Right hindlimb (tissue), 1 donor: ENCODE measurements at places on chromosomes 2 and 18.

GRCh38 chr2:119460076-119460475 is 28.4 kb downstream of the TMEM37 start:
- no peak for DNase-seq

GRCh38 chr2:112688086-112688880 is 32.5 kb upstream of the NT5DC4 start:
- no peak for DNase-seq

- DNase-seq: peak; percentile 29
Observed at GRCh38 chr18:32769586-32770053, 3.2 kb downstream of the KLHL14 start.

- no peak for DNase-seq
Observed at GRCh38 chr2:140502951-140503630, 1627.7 kb downstream of the LRP1B start.

- peak; percentile 90 for DNase-seq
Observed at GRCh38 chr2:215749092-215749957, 264.0 kb downstream of the MREG start.

DNA sequence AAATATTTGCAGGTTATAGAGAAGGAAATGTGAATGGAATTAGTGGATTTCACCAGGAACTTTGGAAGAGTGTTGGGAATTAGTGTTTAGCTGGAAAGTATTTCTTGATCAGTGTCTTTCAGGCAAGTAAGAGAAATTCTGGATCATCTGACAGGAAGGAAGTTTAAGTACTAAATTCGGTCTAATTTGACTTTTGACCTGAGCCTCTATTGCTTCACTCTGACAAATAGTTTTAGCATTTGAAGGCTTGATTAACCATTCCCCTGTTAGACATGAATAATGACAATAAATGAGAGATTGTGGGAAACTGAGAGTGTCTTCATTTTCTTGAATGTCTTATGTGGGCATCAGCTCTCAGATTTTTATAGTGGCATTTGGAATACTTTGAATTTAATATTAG is 16.0 kb downstream of the CCNT2 start:
- no peak for DNase-seq

- no peak for DNase-seq
Observed at GRCh38 chr2:6986912-6987361, 69.7 kb downstream of the RNF144A start.

DNA sequence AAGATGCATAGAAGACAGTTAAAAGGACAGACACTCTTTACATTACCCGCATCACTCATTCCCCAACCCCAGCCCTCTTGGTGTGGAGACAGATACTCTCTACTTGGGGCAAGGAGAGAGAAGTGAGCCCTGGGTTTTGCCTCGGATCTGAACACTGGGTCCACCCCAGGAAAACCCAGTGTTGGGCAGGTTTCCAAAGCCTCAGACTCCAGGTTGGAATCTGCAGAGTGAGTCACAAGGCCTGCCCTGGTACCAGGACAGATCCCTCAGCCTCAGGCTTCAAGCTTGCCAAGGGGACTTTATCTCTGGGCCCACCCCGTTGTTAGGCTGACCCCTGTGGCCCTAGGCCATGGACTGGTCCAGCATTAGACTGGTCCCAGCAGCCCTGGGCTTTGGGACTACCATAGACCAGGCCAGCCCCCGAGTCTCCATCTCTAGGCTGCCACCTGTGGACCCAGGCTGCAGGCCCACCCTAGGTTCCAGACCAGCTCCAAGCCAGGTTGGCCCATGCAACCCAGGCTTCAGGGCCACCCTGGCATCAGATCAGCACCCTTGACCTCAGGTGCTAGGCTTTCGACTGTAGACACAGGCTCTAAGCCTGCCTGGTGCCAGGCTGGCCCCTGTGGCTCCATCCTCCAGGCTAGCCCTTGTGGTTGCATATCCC is 112.8 kb downstream of the GULP1 start:
- no peak for DNase-seq

- DNase-seq: peak; percentile 83
Observed at GRCh38 chr18:361941-362310, 94.1 kb upstream of the THOC1 start.

DNA sequence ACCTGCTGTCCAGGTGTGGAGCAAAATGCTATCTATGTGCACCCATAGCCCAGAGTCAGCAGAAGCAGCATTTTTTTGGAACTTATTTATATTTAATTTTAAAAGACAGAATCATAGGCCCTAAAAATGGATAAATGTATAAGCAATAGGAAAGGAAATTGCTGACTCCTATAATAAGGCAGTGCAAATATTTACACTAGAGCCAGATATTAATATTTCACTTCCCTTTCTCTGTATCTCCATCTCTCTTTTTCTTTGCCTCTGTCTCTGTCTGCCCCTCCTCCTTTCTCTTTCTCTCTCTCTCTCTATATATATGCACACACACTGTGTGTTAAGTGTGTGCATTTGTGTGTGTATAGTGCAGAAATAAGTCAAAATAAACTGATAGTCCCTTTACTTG is 375.6 kb downstream of the SOX11 start:
- DNase-seq: no peak

DNA sequence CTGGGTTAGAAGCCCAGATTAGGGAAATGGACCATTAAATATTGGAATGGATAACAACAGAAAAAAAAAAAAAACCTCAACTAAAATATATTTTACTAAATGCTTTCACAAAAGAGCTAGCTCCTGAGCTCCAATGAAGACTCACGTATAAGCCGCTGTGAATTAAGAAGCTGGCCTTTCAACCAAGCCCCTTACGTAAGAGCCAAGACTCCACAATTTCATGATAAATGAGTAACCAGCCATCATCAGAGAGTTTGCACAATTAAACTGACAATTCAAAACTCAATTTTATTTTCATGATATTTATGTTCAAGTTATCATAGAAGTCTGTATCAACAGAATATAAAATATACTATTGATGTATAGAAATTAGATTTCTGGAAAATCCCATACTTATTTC is 70.7 kb upstream of the HNRNPA3 start:
- no peak for DNase-seq

- DNase-seq: peak; percentile 36
Observed at GRCh38 chr18:3652380-3653262, 202.6 kb downstream of the TGIF1 start.

DNA sequence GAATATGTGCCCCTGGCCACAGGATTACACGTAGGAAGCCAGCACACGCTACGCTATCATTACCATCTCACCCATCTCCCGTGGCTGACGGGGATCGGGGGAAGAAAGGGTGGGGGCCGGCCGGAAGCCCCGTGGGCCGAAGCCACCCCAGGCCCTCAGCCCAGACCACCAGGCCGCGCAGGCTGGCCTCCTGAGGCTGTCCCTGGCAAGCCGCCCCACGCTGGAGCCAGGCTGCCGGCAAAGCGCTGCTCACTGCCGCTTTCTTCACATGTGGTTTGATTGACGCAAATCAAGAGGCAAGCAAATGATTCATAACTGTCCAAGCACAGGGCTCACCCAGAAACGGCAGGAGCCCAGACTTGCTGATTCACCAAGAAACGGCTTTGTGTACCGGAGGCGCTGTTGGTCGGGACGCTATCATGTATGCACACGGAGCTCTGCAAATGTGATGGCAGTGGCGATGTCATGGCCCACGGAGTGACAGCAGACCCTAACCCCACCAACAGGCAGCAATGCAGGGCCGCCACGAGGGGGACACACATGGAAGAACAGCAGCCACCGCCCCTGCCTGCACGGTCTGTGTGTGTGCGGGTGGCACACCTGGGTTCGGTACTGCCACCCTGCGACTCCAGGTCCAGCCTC is 125.7 kb downstream of the HDAC4 start:
- DNase-seq: peak; percentile 83

GRCh38 chr2:154400563-154401290 is 297.8 kb upstream of the KCNJ3 start:
- no peak for DNase-seq

- no peak for DNase-seq
Observed at GRCh38 chr18:32773382-32773712, 524 bp upstream of the KLHL14 start.

DNA sequence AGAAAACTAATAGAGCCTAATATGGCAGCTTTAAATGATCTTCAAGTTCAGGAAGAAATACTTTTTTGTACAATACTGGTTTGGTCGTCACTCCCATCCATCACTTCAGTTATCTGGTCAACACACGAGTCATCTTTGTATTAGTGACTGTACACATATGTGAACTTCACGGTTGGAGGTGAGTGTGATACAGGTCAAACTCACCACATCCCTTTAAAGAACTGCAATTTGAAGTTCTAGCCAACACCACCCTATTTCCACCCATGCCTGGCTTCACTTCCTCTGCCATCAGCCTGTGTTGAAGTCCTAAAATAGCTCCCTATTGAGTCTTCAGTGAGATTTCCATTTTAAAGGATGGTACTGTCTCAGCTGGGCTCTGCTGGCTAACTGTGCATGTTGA is 361.9 kb downstream of the TXNL1 start:
- DNase-seq: no peak

DNA sequence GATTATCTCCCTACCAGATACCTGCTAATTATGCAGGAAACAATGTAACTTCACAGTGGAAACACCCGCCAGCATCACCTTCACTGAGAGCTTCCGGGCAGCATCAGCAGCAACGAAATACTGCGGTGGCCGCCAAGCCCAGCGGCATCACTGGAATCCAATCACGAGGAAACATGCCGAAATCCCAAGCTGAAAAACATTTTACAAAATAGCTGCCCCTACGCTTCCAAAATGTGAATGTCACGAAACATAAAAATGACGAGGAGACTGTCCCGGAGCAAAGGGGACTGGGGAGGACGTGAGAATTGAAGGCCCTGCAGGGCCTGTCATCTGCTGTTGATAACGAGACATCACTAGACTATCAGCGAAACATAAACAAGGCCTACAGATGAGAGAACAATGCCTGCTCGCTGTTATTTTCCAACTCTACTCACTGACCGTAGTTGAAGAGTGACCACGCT is 82.6 kb downstream of the HDAC4 start:
- no peak for DNase-seq

- DNase-seq: no peak
Observed at GRCh38 chr2:105187531-105187930, 54.0 kb upstream of the GPR45 start.

DNA sequence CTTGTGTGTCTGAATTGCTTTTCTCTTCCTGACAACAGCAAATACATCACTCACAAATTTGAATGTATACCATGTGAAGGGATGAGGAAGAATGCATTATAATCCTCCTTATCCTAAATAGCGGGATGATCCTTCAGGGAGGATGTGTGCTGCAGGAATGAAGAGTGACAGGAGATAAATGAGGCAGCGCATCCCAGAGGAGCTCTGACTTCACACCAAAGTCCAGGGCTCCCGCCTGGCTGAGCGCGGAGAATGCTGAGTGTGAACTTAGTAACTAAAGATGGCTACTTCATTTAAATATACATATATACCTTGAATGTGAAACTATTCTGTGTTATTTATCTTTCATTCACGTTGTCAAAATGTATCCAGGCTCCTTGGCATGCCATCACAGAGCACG is 145.2 kb upstream of the TPO start:
- DNase-seq: no peak

GRCh38 chr2:172147944-172148650 is 45.4 kb upstream of the DLX2 start:
- no peak for DNase-seq

GRCh38 chr18:23259701-23260681 is 124.7 kb downstream of the CABLES1 start:
- DNase-seq: peak; percentile 79

DNA sequence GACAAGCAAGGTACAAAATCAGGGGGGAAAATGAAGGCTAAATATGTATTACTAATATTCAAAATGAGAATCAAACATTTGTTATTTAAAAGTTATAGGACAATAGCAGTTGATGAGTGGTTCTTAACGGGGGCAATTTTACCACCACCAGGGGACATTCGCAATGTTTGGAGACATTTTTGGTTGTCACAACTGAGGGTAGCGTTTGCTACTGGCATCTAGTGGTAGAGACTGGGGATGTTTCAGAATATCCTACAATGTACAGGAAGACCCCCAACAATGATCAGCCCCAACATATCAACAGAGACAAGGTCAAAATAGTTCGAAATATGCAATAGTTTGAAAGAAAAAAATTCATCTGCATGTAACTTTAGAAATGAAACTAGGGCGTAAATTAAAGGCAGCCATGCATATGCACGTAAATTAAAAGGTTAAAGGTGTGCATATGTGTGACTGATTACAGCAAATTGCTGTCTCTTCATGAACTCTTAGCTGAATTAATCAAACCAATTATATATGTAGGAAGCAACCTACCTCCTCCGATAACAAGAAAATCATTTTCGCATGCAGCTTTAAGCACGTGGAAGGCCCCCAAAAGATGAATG is 61.2 kb upstream of the CUL3 start:
- DNase-seq: no peak

DNA sequence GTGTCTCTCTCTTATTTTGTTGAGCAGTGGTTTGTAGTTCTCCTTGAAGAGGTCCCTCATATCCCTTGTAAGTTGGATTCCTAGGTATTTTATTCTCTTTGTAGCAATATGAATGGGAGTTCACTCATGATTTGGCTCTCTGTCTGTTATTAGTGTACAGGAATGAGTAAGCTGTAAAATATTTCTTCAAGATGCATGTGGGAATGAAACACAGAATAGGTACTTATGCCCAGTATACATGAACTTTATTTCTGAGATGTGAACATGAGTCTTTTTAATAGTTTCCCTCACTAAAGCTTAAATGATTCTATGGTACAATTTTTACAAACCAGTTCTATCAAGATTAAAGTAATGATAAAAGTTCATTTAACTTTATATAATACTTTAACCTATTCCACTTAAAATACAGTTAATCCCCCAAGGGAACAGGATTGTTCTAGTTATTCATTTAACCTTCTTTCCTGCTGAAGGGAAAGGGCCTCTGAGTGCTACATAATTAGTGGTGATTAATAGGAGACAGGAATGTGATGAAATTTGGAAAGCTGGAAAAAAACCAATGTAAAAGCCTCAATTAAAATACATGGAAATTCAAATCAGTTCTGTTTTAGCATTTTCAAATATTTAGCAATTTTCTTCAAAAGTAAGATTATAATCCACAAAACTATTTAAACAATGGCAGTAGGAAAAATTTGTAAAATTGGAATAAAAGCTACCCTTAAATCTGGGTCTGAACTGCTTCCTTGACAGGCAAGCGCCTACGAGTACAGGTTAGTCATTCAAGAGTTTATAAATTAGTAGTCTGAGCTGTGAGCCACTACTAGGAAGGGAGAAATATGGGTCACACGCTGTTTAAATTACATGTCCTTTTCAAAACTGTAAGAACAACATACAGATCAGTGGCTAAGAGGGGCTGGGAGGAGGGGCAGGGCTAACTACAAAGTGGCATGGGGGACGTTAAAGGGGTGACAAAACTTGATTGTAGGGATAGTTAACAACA is 28.9 kb downstream of the SPIRE1 start:
- DNase-seq: no peak

GRCh38 chr2:25341753-25342371 is at the start of gene DNMT3A:
DNMT3A (minus strand) TSS chr2:25341925; CDS start chr2:25313984, 27,941 bp downstream.
- peak; percentile 91 for DNase-seq

GRCh38 chr18:76846217-76846616 is 23.9 kb downstream of the ZNF236 start:
- DNase-seq: no peak
